ENCODE measurements at places on chromosomes 1 and 21. TPM values are rescaled to one million over a fixed set of nuclear protein-coding genes. Genes with fewer than 3 reads are reported as not detected.

DNA sequence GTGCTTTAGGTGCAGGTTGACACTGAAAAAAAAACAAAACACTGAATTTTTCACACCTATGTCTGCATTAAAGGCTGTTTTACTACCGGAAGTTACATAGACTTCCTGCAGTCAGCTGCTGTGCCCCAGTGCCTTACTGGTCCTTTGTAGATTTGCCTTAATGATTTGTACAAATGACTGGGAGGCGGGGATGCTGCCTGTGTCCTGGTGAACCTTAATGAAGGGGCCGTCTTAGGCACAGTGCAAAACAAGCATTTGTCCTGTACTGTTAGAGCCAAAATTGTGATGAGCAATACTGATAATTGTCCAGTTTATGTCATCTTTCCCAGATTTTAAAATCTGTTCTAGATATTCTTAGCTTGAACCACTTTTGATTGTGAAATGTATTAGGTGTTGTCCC is 90.9 kb upstream of the PGD start:
- no peak for DNase-seq

BATF3 gene
- 100.0 TPM for total RNA-seq

SPATA21 gene
- not detected for total RNA-seq

ACKR1 gene
- total RNA-seq, result not detected

DNA sequence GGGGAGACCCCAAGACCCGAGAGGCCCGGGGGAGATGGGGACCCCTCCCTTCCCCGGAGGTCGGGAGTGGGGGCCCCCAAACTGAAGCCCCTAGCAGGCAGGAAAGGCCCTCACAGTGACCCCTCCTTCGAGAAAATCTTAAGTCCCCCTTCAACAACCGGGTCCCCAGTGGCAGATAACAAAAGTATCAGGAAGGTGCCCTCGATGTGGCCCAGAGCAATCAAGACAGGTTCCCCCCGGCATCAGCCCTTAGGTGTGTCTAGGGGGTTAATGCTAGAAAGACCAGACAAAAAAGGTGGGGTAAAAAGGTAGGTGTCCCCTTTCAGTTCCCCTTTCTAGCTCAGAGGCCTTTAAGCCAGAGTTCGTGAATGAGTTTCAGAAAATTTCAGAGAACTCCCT is 282 bp upstream of the ECE1 start:
- peak; percentile 79 for DNase-seq

CREG1 gene
- 12.3 TPM for total RNA-seq

GRCh38 chr1:201693890-201694607 is 134.9 kb upstream of the IPO9 start:
- DNase-seq, result no peak

RPL5 gene
- 1,231 TPM for total RNA-seq

Data from activated CD4-positive, alpha-beta T cell treated with anti-CD3 and anti-CD28 coated beads, Interleukin-2, amount 10 ng/mL, durations not matched to agents 24 days and 14 days (primary cell).